ENCODE measurements at places on chromosomes 6 and 20.

DNA sequence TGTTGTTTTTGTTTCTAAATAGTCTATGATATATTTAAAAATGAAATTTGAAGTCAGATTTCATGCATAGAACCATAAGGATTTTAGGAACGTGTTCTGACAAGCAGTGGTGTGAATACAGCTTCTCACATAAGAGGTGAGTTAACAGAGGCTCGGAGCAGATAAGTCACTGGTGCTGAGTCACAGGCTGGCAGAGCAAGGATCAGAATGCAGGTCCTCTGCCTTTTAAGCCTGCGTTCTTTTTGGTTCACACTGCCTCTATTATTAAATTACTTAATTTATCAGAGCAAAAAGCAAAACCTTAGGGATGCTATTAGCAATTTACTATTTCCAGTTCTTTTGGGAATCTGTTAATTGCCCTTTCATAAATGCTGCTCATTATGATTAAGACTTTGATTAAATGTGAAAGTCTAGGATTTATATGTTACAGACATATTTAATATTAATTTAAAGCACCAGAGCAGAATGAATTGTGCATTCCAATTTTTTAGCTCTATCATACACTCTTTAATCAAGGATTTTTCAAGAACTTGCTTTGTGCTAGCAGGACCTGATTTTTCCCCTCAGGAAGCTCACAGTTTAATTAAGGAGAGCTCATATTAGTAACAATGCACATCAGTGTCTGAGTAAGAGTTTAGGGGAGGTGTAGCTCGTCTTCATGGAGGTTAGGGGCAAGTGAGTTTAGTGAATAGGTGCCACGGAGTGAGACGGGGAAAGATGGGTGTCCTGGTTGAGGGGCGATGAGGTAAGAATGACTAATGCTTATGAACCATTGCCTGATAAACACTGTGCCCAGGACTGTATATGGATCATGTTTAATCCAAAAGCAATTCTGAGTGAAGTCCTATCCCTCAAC lies 212.7 kb upstream of the AGPAT4 start:
- DNase-seq: no peak

GRCh38 chr6:28380381-28380780 lies 19.2 kb downstream of the ZSCAN12 start:
- DNase-seq: no peak

DNA sequence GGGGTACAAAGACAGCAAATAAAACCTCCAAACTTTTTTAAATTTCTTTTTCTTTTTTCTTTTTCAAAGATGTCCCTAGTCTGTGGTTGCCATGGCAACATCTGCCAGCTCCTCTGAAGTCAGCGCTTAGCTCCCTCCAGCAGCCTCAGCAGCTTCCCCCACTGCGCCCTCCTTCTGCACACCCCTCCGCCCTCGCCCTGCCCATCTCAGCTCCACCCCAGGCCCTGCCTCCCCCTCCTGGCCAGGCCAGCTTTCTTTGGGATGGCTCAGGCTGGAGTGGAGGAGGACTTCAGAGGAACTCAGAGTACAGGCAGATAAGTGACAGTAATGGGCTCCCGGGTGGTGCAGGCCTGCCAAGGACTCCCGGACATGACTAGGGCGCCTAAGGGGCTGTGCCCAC lies 104.6 kb downstream of the LRFN2 start:
- DNase-seq: no peak

DNA sequence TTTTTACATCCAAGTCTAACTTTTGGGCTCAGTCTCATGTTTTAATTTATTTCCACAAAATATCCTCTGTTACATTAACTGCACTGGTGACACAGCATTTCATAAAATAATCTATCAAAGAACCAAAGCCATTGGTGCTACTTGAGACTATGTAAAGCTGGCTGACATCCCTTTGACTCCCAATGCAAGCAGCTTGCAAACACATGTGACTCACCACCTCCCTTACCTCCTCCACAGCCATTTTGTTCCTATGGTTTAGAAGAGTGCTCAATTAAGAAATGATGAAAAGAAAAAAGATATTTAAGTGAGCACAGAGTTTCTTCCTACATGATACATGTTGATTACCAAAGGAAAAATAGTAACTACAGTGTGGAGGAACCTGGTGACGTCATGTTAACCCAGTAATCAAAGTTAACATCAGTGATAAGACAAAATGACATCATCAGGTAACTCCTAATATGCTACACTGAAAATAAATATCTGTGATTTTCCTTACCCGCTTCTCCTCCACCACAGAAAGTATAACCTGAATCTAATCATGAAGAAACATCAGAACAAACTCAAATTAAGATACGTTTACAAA lies 53.3 kb upstream of the LGSN start:
- DNase-seq: no peak

- no peak for DNase-seq
Measured at GRCh38 chr6:11653028-11653583, 115.6 kb downstream of the TMEM170B start.

- no peak for DNase-seq
Measured at GRCh38 chr6:134911547-134911946, 38.4 kb downstream of the ALDH8A1 start.

DNA sequence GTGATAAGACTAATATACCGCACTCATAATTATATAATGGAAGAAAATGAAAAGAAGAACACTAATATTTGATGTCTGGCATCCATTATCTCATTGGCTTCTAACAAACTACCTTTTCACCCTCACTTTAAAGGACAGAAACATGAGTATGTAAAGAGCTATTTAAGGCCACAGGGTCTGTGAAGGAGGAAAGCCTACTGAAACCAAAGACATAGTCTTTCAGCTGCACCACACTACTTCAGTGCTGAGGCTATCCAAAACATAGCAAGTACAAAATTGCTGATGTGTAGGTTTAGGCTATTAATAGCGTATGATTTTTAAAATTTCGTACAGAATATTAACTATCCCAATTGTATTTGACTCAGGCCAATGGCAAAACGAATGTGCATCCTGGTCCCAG lies 38.2 kb upstream of the SLC2A12 start:
- no peak for DNase-seq

DNA sequence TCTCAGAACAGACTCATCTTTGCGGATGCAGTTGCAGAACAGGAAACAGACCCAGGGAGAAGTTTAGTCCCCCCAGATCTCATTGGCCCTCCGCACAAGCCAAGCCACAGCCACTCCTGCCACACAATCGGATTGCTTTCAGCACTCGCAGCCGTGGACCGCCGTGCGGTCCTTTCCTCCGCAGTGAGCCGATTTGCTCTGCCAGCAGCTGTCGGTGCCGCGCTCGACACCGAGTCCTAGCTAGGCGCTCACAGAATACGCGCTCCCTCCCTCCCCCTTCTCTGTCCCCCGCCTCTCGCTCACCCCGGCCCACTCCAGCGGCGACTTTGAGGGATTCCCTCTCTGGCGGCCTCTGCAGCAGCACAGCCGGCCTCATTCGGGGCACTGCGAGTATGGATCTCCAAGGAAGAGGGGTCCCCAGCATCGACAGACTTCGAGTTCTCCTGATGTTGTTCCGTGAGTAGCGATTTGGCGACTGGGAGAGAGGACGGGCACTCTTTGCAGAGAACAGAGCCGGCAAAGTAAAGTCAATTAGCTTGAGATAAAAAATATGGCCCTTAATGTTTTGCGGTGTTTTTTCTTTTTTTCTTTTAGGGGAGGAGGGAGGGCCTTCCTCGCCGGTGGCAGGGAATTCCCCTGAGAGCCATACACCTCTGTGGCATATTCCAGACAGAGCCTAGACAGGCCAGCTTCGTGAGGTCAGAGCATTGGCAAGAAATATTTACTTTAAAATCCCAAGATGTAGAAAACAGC lies at the start of gene LAMP5:
LAMP5 (plus strand) TSS at position 130 of the 753 bp plus-strand sequence; CDS start at position 393, 263 bp downstream.
- no peak for DNase-seq

- no peak for DNase-seq
Measured at GRCh38 chr6:111382476-111383294, 100.3 kb downstream of the REV3L start.

DNA sequence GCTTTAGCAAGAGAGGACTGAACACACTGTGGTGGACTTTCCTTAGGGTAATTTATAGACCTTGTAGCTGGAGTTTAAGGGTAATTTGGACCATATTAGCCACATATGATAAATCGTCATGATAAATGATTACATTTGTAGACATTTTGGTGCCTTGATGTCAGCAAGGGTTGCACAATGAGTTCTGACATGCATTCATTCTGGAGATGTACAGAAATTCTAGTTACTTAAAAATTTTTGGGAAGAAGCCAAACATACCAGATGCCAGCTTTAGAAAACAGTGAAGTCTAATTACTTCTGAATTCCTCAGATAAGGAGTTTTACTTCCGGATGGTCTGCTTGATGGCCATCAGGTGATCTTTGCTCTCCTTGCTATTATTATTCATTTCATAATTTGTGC lies 653.1 kb downstream of the TBC1D32 start:
- DNase-seq: no peak

DNA sequence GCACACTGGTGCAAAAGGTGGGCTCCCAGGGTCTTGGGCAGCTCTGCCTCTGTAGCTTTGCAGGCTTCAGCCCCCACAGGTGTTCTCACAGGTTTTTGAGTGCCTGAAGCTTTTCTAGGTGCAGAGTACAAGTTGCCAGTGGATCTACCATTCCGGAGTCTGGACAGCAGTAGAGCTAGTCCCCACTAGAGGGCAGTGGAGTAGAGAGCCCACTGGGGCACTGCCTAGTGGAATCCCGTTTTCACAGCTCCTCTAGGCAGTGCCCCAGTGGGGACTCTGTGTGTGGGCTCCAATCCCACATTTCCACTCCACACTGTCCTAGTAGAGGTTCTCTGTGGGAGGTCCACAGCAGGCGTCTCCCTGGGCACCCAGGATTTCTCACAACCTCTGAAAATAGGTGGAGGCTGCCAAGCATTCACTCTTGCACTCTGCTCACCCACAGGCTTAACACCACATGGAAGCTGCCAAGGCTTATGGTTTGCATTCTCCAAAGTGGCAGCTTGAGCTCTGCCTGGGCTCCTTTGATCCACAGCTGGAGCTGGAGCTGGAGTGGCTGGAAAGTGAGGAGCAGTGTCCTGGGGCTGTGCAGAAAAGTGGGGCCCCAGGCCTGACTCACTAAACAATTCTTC lies 86.3 kb upstream of the PROKR2 start:
- no peak for DNase-seq

GRCh38 chr6:66210964-66211363 lies 503.9 kb upstream of the EYS start:
- DNase-seq: no peak

GRCh38 chr20:33391722-33392415 lies 9.4 kb downstream of the CDK5RAP1 start:
- no peak for DNase-seq
